Stimulated activated naive CD4-positive, alpha-beta T cell (primary cell): ENCODE measurements at places on chromosomes 5 and 9.

- DNase-seq: no peak
Measured at GRCh38 chr9:122474561-122474960, 3.2 kb downstream of the OR1J1 start.

GRCh38 chr9:37806271-37806670 is 5.7 kb downstream of the DCAF10 start:
- DNase-seq: no peak

DNA sequence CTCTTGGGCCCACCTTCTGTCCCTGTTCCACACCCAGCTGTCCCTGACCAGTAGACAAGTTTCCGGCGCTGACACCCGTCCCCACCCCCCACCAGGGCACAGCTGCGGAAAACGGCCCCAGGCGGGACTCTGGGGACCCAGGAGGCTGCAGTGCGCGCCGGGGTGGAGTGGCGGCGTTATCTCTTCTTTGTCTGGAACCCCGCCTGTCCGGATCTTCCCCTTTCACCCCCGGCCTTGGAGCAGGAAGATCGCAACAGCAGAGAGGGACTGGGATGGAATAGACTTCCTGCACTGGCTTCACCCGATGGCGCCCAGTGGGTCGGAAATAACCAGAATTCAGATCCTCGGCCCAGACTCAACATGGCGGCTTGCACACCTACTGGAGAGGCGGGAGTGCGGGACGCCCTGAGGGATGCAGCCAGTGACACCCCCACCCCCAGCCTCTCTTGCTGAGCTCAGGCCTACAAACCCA is 4.7 kb downstream of the PAX5 start:
- DNase-seq: no peak

DNA sequence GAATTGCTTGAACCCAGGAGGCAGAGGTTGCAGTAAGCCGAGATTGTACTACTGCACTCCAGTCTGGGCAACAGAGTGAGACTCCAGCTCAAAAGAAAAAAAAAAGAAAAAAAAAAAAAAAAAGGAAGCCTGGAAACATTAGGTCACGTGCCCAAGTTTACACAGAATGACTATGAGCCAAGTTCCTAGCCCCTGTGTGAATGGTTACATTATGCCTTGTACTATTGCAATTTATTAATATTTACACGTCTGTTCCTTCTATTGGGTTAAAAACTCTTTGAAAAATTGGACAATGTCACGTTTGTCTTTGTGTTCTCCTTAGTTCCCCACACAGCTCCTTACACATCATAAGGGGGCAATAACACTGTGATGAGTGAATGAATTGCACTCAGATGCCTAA is 33.5 kb upstream of the SLC28A3 start:
- DNase-seq: no peak

- DNase-seq: no peak
Measured at GRCh38 chr5:133995883-133996563, 8.8 kb downstream of the VDAC1 start.

DNA sequence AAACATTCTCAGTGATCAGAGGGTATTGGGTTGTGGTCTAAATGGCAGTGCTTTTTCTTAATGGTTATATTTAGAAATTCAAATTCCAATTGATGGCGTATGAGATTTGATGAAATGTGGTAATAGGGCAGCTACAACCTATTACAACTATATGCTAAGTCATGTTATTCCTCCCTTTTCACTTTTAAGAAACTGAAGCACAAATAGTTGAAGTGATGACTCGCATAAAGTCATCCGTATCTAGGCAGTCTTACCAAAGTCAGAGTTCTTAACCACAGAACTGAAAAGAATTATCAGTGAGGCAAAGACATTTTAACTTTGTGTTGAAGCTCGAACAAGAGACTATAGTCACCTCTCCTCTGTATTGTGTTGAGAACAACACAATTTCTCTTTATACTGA is 28.2 kb downstream of the C9orf152 start:
- no peak for DNase-seq

DNA sequence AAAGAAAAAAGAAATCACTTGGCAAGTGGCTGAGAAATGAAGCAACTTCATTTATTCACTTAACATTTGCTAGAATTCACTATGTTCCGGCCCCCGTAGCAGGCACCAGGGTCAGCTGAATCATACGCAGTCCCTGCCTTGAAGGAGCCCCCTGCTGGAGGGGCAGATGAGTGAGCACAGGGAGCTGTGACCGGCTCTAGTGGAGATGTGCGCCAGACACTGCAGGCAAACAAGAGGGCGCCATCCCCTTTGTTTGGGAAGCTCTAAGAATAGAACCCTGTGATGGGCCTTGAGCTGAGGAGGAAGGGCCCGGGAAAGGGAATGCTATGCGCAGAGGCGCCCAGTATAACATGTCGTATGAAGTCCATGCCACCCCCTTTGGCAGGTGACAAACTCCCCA is 20.2 kb upstream of the RPL26L1 start:
- no peak for DNase-seq

DNA sequence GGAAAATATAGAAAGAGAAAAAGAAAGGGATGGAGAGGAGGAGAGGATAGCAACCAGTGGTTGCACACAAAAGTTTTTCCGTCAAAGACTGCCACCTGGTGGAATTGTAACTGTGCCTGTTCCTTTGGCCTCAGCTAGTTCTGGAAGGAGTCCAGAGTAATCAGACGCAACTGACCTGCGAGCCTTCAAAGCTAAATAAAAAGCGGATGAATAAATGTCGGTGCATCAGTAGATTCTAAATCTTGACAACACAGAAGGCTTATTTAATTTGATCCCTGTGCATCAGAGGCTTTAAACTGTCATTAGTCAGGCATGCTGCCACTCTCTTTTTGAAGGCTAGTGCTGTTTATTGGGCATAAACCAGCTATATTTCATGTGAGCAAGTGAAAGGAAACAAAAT is 132.9 kb upstream of the ACO1 start:
- DNase-seq: peak; percentile 4

- DNase-seq: no peak
Measured at GRCh38 chr5:139377226-139377625, 5.9 kb downstream of the SLC23A1 start.

DNA sequence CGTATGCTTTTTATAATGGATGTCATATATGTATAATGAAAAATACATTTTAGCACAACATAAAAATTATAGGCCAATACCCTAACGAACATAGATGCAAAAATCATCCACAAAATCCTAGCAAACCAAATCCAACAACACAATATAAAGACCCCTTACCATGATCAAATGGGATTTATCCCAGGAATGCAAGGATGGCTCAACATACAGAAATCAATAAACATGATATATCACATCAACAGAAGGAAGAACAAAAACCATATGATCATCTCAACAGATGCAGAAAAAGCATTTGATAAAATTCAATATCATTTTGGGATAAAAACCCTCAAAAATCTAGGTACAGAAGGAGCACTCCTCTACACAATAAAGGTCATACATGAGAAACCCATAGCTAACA is 27.7 kb downstream of the VAV2 start:
- DNase-seq: no peak

- DNase-seq: no peak
Measured at GRCh38 chr9:134724912-134725604, 83.5 kb downstream of the COL5A1 start.

DNA sequence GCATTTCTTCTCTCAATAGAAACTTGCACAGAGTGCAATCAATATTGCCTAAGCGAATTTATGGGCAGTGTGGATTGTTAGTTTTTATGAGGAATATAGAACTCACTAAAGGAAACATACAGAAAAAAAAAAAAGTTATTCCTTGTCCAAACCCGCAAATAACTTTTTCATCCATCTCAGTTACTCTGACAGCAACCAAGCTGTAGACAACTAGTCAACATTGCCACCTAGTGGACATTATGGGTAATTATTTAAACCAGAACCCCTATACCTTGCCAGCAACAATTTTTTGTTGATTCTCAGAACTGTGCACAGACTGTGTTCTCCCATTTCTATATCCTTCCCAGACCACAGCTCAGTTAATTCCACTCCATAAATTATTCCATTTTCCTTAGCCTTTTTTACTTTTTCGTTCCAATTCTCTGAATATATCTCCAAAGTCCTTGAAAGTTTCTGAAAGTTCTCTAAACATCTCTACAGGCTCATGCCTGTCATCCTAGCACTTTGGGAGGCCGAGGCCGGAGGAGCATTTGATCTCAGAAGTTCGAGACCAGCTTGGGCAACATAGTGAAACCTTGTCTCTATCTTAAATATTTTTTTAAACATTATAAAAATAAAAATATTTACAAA is 2.6 kb upstream of the AFAP1L1 start:
- peak; percentile 11 for DNase-seq

DNA sequence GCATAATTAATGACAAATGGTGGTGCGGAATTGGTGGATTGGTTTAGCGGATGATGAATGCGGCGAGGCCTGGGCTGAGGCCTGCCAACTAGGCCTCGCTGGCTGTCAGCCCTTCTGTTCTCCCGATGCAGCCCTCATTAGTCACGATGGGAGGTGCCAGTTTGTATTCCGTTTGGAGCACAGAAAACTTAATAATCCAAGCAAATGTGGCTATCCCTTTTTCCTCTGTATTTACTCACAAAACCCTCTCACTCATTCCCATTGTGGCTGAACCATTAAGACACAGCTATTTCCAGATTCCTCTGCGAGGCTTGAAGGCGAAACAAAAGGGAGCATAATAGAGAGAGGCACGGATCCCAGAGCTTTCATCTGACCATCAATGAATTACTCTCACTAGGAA is 114.3 kb downstream of the MVB12B start:
- no peak for DNase-seq

DNA sequence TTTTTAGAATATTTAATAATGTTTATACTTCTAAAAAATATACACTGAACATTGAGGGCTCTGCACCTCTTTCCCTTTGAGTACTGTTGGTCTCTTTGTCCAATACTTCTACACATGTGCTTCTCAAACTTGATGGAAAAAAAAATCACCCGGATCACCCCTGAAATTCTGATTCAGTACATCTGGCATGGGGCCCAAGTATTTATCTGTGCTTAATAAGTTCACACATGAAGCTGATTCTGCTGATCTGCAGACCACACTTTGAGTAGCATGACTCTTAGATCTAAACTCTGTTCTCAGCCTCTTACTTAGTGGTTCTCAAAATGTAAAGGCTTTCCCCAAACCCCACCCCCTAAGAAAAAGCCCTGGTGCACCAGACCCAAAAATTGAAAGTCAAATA is 12.0 kb downstream of the RUSC2 start:
- no peak for DNase-seq

DNA sequence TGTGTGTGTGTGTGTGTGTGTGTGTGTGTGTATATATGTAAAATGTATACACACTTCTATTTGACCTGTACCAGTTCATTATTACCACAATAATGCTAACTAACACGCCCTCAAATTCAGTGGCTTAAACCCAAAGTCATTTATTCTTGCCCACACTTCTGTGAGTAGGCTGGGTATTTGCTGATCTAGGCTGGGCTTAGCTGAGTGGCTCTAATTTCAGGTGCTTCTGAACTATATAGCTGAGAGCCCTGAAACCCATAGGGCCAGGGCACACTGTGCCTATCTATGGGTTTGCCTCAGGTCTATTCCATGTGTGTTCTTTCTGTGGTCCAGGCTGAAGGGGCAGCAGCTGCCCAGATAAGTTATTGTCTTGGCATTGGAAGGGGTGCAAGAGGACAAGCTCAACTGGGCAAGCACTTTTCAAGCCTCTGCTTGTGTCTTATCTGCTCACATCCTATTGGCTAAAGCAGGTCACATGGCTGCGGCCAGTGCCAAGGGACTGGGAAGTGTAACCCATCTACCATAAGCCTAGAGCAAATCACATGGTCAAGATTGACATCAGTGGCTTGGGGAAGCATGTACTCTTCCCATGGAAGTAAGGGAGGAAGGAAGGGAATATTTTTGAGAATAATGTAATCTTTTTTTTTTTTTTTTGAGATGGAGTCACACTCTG is 139.9 kb downstream of the PALM2AKAP2 start:
- no peak for DNase-seq

- no peak for DNase-seq
Measured at GRCh38 chr5:171782332-171782966, 3.2 kb upstream of the SMIM23 start.

DNA sequence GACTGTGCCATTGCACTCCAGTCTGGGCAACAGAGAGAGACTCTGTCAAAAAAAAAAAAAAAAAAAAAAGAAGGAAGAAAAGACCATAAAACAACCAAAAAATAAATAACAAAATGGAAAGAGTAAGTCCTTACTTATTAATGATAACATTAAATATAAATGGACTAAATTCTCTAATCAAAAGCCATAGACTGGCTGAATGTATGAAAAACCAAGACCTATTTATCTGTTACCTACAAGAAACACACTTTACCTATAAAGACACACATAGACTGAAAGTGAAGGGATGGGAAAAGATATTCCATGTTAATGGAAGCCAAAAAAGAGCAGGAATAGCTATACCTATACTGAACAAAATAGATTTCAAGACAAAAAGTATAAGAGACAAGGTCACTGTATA is 16.6 kb downstream of the TMEM267 start:
- no peak for DNase-seq

GRCh38 chr5:149049371-149049781 is 13.5 kb downstream of the SH3TC2 start:
- DNase-seq: no peak

- DNase-seq: no peak
Measured at GRCh38 chr5:81151546-81151945, 81.6 kb upstream of the CKMT2 start.

GRCh38 chr9:114382699-114383520 is 4.9 kb downstream of the AKNA start:
- peak; percentile 80 for DNase-seq

- no peak for DNase-seq
Measured at GRCh38 chr5:150672237-150672883, 11.3 kb downstream of the MYOZ3 start.

- DNase-seq: no peak
Measured at GRCh38 chr9:29751226-29751625, 2177.9 kb upstream of the C9orf72 start.

GRCh38 chr5:93883459-93883858 is 142.1 kb upstream of the POU5F2 start:
- no peak for DNase-seq

GRCh38 chr9:137892424-137893191 is 15.0 kb downstream of the CACNA1B start:
- no peak for DNase-seq

- DNase-seq: no peak
Measured at GRCh38 chr9:84780385-84780784, 110.9 kb downstream of the NTRK2 start.

GRCh38 chr9:21965401-21965951 is 28.7 kb downstream of the CDKN2A start:
- DNase-seq: peak; percentile 21

GRCh38 chr5:159092972-159093371 is 6.7 kb downstream of the EBF1 start:
- no peak for DNase-seq

- no peak for DNase-seq
Measured at GRCh38 chr5:110899566-110900412, 161.0 kb downstream of the SLC25A46 start.

DNA sequence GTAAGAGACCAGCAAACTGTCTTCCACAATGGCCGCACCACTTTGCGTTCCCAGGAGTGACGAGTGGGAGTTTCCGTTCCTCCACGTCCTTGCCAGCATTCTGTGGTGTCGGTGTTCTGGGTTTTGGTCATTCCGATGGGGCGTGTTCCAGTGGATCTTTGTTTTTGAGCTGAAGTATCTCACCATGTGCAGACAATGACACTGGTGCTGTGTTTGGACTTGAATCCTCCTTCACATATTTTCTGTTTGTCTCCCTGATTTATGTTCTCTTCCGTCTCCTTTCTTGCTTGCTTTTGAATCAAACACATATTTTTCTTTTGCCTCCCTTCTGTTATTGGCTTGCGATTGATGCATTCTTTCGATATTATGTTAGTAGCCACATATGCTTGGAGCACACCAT is 60.8 kb upstream of the IRX4 start:
- DNase-seq: no peak
